ENCODE measurements at places on chromosomes 3 and 15.

DNA sequence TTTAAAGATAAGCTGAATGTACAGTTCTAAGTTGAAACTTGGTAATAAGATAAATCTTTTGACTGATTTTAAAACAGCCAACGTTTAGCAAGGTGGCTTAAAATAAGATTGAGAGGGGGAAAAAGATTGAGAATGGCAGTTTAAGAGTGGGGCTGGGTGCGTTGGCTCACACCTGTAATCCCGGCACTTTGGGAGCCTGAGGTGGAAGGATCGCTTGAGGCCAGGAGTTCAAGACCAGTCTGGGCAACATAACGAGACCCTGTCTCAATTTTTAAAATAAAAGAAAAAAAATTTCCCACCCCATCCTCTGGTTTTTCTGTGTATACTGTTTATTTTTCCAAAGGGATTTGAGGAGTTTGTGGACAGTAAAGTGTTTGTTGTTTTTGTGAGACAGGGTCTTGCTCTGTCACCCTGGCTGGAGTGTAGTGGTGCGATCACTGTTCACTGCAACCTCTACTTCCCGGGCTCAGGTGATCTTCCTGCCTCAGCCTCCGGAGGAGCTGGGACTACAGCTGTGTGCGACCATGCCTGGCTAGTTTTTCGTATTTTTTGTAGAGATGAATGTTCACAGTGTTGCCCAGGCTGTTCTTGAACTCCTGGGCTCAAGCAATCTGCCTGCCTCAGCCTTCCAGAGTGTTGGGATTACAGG is 3.0 kb downstream of the MAPK6 start:
- DNase-seq: no peak

DNA sequence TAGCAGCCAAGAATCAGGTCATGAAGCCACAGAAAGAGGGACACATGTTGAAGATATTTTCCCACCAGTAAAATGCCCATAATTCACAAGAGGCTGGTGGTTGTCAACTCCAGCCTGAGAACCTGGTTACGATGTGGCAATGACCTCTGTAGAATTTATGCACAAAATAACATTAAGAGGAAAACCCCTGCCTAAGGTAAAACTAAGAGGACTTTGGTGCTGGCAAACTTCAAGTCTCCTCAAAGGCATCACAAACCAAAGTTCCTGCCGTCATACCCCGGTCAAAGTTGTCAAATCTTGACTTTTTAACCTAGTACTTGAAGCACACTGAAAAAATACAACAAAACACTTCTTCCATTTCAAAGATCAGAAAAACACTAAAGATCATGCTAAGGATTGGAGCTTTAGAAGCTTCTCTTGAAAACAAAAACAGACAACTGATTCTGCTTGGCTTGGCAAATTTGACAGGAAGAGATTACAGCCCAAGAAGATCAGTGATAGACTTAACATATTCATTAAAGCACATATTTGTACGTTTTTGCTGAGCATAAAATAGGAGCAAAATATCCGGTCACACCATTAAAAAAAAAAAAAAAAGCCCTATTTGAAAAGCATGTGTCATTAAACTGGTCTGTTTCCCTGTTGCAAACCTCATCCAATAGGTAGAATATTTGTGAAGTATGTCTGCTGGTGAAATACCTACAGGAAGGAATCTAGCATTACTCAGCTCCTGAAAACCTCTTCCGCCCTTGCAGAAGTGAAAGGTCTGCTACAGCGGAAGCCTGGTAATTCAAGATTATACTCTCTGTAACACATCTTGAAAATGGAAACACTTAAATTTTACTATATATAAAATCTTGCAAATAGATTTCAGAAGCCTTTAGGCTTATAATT is 22.8 kb downstream of the EIF4E3 start:
- no peak for DNase-seq

- DNase-seq: peak; percentile 89
These were observed at the start of gene USP19 for GRCh38 chr3:49120438-49121131. TSS of gene USP19 (minus strand) at chr3:49120823. CDS start at chr3:49119145, 1,678 bp downstream.

DNA sequence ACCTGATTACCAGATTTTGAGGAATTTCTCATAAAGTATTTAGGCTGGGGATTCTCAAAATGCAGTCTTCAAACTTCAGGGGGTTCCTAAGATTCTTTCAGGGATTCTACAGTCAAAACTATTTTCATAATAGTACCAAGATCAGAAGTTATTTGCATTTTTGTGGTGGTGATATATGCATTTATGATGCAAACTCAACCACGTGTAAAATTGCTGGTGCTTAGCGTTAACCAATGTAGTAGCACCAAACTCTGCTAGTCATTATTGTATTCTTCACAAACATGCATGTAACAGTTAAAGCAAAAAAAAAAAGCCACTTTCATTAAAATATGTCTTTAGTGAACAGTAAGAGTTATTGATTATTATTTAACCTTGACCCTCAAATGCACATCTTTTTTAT is 274.9 kb upstream of the DNAJC19 start:
- no peak for DNase-seq

DNA sequence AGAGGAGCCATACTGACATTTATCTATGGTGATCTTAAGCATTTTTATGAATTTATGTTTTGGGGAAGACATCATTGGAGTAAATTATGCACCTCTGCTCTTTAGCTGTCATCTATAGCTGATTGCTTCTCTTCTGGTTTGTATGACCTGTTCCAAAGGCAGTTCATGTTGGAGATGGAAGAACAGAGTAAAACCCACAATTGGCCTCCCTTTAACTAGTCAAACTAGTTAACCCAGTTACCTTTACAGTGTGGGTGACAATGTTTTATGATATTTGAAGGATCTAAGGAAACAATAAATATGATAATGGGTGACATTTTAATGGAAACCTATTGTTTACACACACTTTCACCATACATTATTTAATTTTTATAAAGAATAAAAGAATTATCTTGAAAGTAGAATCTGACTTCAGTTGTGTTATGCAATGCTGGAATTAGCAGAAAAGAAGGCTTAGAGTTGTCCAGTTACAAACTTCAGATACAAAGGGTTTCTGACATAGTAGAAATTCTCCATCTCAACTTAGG is 263.5 kb downstream of the NFKBIZ start:
- DNase-seq: no peak

DNA sequence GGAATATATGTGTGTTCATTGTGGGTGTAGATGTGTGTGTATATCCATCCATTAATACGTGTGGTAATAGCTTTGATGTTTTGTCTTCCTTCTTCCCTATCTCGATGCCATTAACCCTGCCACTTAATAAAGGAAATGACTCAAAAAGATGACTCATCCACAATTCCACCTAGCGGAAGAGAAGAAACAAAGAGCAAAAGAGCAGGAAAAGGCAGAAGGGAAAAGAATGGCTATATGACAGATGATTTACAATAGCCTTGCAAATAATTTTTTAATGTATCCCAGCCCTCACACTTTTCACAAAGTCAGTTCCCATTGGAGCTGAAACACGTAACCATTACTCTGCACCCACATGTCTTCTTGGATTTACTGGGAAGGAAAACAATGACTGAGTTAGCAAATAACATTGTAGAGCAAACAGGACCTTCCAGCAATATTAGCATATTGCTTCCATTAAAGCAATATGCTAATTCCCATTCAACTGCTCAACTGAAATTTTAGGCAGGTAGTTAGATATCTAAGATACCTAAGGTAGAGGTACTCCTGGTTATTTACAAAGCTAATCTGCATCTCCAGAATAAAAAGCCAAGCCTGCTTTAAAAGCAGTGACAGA is 197.2 kb downstream of the KCNAB1 start:
- DNase-seq: no peak

All from SK-N-DZ (cell line).